ENCODE measurements at places on chromosomes 5 and 9. TPM values are rescaled to one million over a fixed set of nuclear protein-coding genes. Genes with fewer than 3 reads are reported as not detected.
A peak's percentile ranks its signal among the peaks of the same experiment; 100 is the strongest.

GRCh38 chr5:172325452-172325851 lies 41.9 kb upstream of the UBTD2 start:
- no peak for DNase-seq

GRCh38 chr5:100800562-100800961 lies 102.5 kb downstream of the ST8SIA4 start:
- DNase-seq: peak; percentile 15

DNA sequence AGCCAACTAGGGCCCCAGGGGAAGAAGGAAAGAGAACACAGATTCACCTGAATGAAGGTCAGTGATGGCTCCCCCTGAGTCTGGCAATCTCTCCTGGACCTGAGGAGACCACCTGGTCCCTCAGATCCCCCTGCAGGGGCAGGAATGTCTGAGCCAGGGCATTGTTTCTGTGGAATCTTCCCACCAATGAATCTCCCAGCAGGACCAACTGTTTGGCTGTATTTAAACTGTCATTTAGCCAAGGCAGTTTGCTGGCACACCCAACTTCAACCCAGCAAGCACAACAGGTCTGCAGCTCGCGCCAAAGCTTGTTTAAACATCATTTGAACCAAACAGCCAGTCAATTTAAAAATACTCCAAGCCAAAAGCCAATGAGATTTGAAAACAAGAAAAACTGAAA lies 92.6 kb downstream of the SH3TC2 start:
- DNase-seq: peak; percentile 58

- DNase-seq: peak; percentile 61
Measured at GRCh38 chr5:72556351-72557166, 49.3 kb upstream of the ZNF366 start.

DNA sequence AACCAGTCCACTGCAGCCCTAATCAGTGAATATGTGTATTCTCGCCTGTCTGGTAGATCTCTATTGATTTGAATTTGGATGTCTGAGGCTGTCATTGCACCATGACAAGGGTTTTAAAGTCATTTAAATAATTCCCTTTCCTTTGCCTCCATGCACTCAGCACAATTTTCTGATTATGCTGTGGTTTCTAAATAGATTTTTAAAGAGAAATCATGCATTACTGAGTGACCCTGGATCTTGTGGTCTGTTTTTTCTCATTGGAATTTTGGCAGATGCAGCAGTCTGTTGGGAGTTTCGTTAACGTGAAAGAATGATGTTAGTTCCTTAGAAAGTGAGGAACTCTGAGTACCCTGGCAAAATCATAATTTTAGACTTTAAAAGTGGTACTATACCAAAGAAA lies 396.0 kb downstream of the LRRC70 start:
- no peak for DNase-seq

GRCh38 chr5:33180900-33181299 lies 259.9 kb upstream of the TARS1 start:
- peak; percentile 75 for DNase-seq

GRCh38 chr9:35599763-35600604 lies 5.1 kb upstream of the TESK1 start:
- no peak for DNase-seq

Gene F2R
- total RNA-seq: 265 TPM

Gene RNF20
- 29.6 TPM for total RNA-seq

Gene GALNT12
- total RNA-seq: 18.2 TPM

GRCh38 chr5:139064613-139065012 lies 133.6 kb downstream of the SIL1 start:
- DNase-seq: no peak

DNA sequence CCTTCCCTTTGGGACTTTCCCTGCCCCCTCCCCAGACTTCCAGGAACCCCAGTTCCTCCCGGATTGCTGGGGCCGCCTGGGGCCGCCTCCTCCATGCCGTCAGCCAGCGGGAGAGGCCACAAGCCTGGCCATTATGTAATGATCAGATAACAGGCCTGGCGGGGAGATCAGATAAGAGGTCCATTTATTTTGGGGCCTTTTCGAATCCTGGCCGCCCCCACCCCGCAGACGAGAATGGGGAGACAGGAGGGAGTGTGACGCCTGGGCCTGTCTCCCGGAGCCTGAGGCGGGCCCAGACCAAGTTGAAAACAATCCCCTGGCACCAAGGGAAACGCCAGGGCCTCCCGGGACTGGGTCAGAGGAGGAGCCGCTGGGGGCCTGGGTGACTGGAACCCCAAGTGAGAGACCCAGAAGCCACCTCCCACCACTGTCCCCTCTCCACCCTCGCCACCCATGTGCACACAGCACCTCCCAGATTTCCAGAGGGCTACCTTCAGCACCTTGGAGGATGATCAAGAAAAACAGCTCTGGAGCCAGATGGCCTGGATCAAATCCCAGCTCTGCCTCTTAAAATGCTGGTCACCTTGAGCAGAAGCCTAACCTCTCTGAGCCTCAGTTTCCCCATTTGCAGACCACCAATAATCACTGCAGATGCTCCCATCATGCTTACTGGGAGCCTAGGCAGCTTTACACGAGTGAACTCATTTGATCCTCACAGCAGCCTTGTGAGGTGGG lies 7.8 kb downstream of the ENG start:
- DNase-seq: peak; percentile 59

DNA sequence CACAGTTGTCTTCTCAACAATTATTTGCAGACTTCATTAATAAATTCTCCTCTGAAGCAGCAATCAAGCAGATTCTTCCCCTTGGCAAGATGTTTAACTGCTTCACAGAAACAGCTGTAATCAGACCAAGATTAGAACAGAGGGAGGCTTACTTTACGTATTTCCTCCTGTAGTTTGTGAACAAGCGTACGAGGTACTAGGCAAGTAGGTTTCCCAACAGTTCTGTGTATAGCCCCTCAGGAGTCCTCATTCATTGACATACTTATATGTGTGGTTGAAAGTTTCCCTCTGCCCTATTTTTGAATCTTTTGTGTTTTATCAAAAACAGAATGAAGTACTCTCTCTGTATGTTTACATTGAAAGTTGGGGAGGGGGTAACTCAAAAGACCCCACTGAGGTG lies 128.0 kb downstream of the SPATA31D1 start:
- no peak for DNase-seq

GRCh38 chr5:66987126-66987525 lies 209.5 kb downstream of the CD180 start:
- peak; percentile 58 for DNase-seq

Data from fibroblast of lung (primary cell).